A549 treated with Hydrocortisone at 1 μM for 4 hours (cell line): ENCODE measurements at places on chromosomes 4 and X. TPM values are rescaled to one million over a fixed set of nuclear protein-coding genes. Genes with fewer than 3 reads are reported as not detected.

Gene CPZ
- 0.15 to 0.35 TPM (median 0.24 TPM) in 5 replicates for total RNA-seq

Gene FGD1
- 5.3 to 7.0 TPM (median 6.5 TPM) in 5 replicates for total RNA-seq

Gene FGFR3
- 1.6 to 2.4 TPM (median 2.0 TPM) in 5 replicates for total RNA-seq

Gene PLP1
- total RNA-seq, result not detected in 5 replicates

Gene NRK
- total RNA-seq, result not detected in 5 replicates

Gene PGK1
- 581 to 636 TPM (median 607 TPM) in 5 replicates for total RNA-seq

Gene MAP3K15
- total RNA-seq, result 1.8 to 2.2 TPM (median 1.9 TPM) in 5 replicates

Gene SLC4A4
- 1.0 to 1.9 TPM (median 1.3 TPM) in 5 replicates for total RNA-seq

Gene PDE6B
- total RNA-seq, result not detected in 5 replicates

Gene RAB28
- total RNA-seq, result 8.4 to 10.1 TPM (median 9.4 TPM) in 5 replicates

Gene SPACA5
- not detected in 5 replicates for total RNA-seq

Gene FMR1NB
- not detected in 5 replicates for total RNA-seq

Gene RHOXF2B
- not detected in 5 replicates for total RNA-seq

Gene VCX3B
- not detected in 5 replicates for total RNA-seq

Gene COX7B2
- total RNA-seq, result not detected in 5 replicates

Gene MGARP
- 0.48 to 0.95 TPM (median 0.83 TPM) in 5 replicates for total RNA-seq

Gene SEC24B
- total RNA-seq, result 15.3 to 24.3 TPM (median 19.7 TPM) in 5 replicates

Gene CTAG2
- total RNA-seq, result not detected in 5 replicates

Gene USP17L20
- not detected in 5 replicates for total RNA-seq

Gene NEK1
- total RNA-seq, result 2.3 to 3.8 TPM (median 2.8 TPM) in 5 replicates

Gene CT83
- not detected in 5 replicates for total RNA-seq

Gene NUP62CL
- 13.4 to 17.9 TPM (median 13.9 TPM) in 5 replicates for total RNA-seq

Gene MAGEA6
- 11.0 to 13.6 TPM (median 12.4 TPM) in 5 replicates for total RNA-seq

Gene ZXDA
- 1.3 to 2.0 TPM (median 1.7 TPM) in 5 replicates for total RNA-seq

Gene ADH6
- total RNA-seq, result 0.03 to 0.10 TPM in 2 of 5 replicates, not detected in the others

Gene CAPN6
- not detected in 5 replicates for total RNA-seq

Gene CPXCR1
- not detected in 5 replicates for total RNA-seq

Gene TIGD4
- 0.11 to 0.33 TPM (median 0.20 TPM) in 5 replicates for total RNA-seq

Gene ZDHHC15
- total RNA-seq, result not detected in 5 replicates

Gene UTP14A
- total RNA-seq, result 40.0 to 57.8 TPM (median 42.5 TPM) in 5 replicates

Gene SOX3
- total RNA-seq, result not detected in 5 replicates

Gene SH3RF1
- total RNA-seq, result 7.3 to 10.4 TPM (median 8.0 TPM) in 5 replicates

Gene MSN
- total RNA-seq, result 233 to 362 TPM (median 286 TPM) in 5 replicates

Gene DLG3
- total RNA-seq, result 3.7 to 7.8 TPM (median 5.9 TPM) in 5 replicates

Gene CXCL1
- total RNA-seq, result 6.0 to 7.6 TPM (median 6.6 TPM) in 5 replicates

Gene CENPE
- 5.4 to 9.7 TPM (median 6.5 TPM) in 5 replicates for total RNA-seq

Gene TEX13B
- total RNA-seq, result not detected in 5 replicates

Gene COL4A6
- total RNA-seq, result 13.0 to 18.8 TPM (median 15.3 TPM) in 5 replicates

Gene WAS
- total RNA-seq, result 0.20 to 0.61 TPM (median 0.28 TPM) in 5 replicates

Gene TECRL
- not detected in 5 replicates for total RNA-seq

Gene VEGFC
- total RNA-seq, result 8.7 to 10.0 TPM (median 9.4 TPM) in 5 replicates

Gene TMPRSS11F
- not detected in 5 replicates for total RNA-seq

Gene SLC7A11
- 16.0 to 23.1 TPM (median 17.5 TPM) in 5 replicates for total RNA-seq

Gene UGT2A3
- total RNA-seq, result 0.03 to 0.14 TPM (median 0.07 TPM) in 5 replicates

Gene GLUD2
- 1.6 to 3.4 TPM (median 2.2 TPM) in 5 replicates for total RNA-seq

Gene KLHL15
- total RNA-seq, result 3.1 to 4.4 TPM (median 3.5 TPM) in 5 replicates

Gene ELMOD2
- total RNA-seq, result 8.3 to 13.1 TPM (median 10.4 TPM) in 5 replicates

Gene CEP44
- 3.9 to 7.3 TPM (median 5.6 TPM) in 5 replicates for total RNA-seq

Gene ATP1B4
- total RNA-seq, result 0.01 TPM in 1 of 5 replicates, not detected in the others
